ENCODE measurements at places on chromosomes 7 and 10.

- no peak for DNase-seq
Observed at GRCh38 chr10:77251297-77252013, 386.2 kb downstream of the KCNMA1 start.

- DNase-seq, result no peak
Observed at GRCh38 chr10:61423178-61423577, 30.0 kb downstream of the TMEM26 start.

GRCh38 chr7:12759151-12759550 is 71.7 kb downstream of the ARL4A start:
- DNase-seq, result no peak

GRCh38 chr10:61635932-61636331 is 26.8 kb upstream of the CABCOCO1 start:
- no peak for DNase-seq

DNA sequence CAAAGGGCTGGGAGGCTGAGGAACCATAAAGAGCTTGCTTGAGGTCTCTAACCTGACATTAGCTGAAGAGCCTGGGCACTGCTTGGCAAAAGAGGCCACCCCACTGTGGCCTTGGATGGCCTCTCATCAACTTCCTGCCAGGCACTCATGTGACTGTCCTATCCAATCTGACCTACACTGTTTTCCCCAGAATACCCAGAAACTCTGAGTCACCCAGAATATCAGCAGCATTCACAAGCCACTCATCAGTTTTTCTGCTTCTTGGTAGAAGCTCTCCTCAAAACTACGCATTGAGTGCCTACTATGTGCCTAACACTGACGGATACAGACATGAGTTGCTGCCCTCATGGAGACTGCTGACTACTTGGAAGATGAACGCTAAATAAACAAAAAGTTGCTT is 4.1 kb upstream of the NT5C2 start:
- DNase-seq, result peak; percentile 38

- no peak for DNase-seq
Observed at GRCh38 chr10:95297402-95297801, 6.6 kb upstream of the PDLIM1 start.

DNA sequence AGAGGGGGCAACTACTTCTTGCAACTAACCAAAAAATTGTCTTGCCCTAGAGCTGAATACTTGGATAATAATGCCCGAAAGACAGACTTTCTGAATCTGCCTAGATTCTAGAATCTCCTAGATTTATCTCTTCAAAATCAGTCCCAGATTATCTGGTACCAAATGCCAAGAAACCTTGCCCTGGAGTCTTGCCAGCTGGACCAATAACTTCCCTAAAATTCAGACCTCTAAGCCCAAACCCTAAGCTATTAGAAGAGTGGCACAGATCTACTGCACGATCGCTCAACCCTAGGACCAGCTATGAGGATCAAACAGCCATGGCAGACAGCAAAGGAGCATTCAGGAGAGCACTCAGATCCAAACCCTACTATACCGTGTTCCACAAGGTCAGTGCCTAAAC is 45.0 kb downstream of the ARMH3 start:
- no peak for DNase-seq

Measured in activated T-cell treated with anti-CD3 and anti-CD28 coated beads, Interleukin-2, amount 50 U/mL, for 48 hours (primary cell).